ENCODE measurements at places on chromosomes 7 and 10. TPM values are rescaled to one million over a fixed set of nuclear protein-coding genes. Genes with fewer than 3 reads are reported as not detected.

The SDK1 gene
- 8.2 TPM for total RNA-seq

DNA sequence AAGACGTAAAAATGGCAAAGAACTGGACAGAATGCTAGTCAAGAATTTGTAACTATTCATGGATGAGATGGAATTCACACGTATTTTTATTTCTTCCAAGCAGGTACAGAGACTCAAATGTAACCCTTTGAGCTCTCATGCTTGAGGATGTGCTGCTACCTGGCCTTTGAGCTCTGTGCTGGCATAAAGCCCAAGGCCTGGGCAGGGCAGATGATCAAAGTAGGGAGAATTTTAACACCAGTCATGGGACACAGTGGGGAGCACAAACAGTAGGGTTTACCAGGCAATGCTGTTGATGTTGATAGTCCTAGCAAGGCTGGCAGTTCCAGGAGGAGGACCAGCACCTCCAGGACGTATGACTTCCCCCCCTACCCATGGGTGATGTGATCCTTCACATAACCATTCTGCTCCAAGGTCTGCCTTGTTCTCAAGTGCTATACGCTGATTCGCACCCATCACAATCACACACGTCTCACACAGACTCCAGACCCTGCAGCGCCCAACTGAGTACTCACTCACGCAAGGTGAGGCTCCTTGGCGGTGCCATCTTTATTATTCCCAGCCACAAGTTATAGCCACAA is 48.6 kb upstream of the DLG5 start:
- no peak for DNase-seq

The CYP3A5 gene
- 17.5 TPM for total RNA-seq

GRCh38 chr7:77684030-77684429 is 12.2 kb upstream of the RSBN1L start:
- DNase-seq: peak; percentile 78

DNA sequence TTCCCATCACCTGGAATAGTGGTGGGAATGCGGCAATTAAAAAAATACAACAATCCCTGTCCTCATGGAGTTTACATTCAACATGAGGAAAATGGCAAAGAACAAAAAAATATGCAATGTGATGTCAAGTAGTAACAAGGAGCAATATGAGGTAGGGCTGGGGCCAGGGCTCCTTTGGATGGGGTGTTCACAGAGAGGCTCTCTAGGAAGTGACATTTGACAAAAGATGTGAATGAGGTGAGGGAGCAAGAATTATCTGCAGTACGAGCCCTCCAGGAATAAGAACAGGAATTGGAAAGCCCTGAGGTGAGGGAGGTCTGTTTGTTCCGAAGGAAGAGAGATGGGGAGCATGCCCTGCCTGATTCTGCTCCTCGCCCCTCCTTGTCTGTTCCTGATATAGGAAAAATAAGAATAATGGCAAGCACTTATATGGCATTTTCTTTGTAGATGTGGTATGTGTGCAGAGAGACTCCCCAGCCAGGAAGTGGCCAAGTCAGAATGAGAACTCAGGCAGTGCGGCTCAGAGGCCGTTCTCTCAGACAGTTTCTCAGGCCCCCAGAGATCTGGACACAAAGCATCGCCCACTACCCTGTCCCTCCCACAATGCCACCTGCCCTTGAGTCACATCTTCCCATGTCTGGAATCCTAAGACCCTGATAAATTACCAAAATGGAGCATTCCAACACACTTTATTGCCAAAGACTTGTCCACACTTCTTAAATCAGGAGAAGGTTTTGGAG is 105.6 kb downstream of the APBB1IP start:
- DNase-seq: no peak

The EPO gene
- total RNA-seq: not detected

DNA sequence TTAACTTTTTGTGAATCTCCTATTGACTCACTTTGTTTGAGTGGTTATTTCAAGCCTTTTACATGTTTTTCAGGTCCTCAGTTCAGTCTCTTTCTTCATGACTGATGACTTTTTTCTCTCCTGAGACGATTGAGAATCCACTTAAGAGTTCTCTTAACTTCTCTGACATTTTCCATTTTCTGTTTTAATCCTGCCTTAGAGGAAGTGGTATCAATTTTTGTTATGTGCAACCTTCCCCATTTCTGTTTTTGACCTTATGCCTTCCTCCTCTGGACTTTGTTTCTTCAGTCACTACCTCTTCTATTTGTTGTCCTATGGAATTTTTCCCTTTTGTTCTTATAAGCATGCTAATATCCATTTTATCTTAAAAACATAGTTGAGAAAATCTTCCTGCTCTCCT is 2.4 kb downstream of the PSMC2 start:
- no peak for DNase-seq

GRCh38 chr10:5508161-5508604 is 8.8 kb upstream of the CALML5 start:
- DNase-seq: no peak

- DNase-seq: no peak
Observed at GRCh38 chr10:82914655-82915136, 1039.7 kb downstream of the NRG3 start.

The FEZF1 gene
- total RNA-seq: not detected

DNA sequence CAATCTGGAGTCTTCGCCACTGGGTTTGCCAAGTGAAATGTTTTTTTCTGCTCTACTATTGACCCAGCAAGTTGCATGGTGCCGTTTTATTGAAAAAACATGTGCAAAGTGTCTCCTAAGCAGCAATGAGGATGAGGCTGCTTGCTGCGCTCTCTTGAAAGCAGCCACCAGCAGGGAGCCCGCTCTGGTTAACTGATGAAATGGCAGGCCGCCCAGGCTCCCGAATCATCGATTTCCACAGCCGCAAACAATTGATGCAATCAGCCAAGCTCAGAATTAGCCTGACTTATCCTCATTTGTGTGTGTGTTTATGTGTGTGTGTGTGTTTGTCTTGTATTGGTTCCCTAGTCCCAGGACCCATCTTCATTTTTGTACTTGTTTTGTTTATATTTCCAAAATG is 22.2 kb upstream of the LYZL1 start:
- no peak for DNase-seq

The RBP3 gene
- not detected for total RNA-seq

The EVX1 gene
- not detected for total RNA-seq

DNA sequence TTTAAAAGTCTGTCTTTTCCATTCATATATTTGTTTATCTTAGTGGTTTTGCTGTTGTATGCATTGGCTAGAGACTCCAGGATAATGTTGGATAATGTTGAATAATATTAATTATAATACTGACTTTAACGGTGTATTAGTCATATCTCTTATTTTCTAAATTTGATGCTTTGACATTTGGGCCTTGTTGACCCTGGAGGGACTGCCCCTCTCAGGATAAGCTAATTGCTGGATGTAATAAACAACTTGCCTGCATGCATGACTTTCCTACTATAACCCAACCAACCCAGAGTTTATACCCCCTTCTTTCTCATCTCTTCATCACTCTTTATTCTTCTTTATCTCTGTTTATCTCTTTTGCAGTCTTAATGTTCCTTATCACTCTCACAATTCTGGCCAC is 90.9 kb upstream of the ABI1 start:
- no peak for DNase-seq

GRCh38 chr7:3200504-3200903 is 100.5 kb upstream of the SDK1 start:
- no peak for DNase-seq

The OGDHL gene
- total RNA-seq: not detected

The HOXA1 gene
- total RNA-seq: 1.8 TPM

DNA sequence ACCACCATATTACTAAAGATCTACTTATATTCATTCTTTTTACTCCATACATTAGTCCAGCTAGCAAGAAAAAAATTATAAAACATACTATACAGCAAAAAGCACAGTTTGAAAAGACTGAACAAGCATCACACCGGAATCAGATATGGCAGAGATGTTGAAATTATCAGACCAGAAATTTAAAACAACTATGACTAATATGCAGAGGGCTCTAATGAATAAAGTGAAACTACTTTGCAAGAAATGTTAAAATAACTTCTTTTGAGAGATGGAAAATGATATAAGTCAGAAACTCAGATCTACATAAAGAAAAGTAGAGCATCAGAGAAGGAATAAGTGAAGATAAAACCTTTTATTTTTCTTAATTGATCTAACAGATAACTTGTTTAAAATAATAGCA is 50.9 kb downstream of the SGCE start:
- DNase-seq: no peak

GRCh38 chr10:94402204-94402842 is at the start of gene TBC1D12:
Gene TBC1D12, plus strand, starts transcription at chr10:94402541. Its CDS starts 73 bp downstream, at chr10:94402614.
- peak; percentile 83 for DNase-seq

- no peak for DNase-seq
Observed at GRCh38 chr10:88598055-88598454, 11.5 kb downstream of the LIPJ start.

DNA sequence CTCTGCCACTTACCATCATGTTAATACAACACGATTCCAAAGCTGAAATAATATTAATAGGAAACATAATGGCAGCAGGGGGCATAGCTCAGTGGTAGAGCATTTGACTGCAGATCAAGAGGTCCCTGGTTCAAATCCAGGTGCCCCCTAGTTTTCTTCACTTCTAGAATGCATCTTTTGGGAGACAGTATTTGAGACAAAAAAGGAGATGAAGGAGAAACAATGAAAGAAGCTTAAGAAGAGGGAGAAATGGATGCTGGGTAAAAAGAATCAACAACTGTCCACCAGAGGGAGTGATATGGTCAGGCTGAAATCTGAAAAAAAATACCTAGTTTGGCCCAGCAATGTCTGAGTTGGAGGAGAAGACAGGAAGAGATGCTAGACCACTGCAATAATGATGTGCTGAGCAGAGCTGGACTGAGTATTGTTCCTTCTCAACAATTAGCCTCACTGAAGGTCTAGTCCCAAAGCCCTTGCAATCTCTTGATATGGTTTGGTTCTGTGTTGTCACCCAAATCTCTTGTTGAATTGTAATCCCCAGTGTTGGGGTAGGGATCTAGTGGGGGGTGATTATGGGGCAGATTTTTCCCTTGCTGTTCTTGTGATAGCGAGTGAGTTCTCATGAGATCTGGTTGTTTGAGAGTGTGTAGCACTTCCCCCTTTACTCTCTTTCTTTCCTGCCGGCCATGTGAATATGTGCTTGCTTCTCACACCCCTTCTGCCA is 48.3 kb downstream of the ZNF783 start:
- DNase-seq: no peak

- no peak for DNase-seq
Observed at GRCh38 chr10:90856964-90857634, 740 bp downstream of the HTR7 start.

DNA sequence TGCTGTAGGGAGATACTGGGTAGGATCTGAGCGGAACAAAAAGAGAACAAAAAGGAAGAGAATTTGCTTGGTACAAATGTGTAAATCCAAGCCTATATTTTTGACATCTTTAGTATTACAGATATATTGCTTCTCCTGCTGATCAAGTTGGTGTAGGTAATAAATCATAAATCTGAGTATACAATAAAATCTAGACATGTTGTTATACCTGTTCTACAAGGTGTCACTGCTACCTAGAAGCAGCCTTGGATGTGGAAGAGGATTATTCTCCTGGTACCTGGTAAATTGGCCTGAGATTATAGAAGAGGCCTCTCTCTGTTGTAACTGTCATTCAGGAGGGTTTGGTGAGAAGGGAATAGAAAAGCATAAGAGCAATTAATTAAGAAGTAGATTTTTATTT is 89.9 kb upstream of the LSM8 start:
- no peak for DNase-seq

The CDHR3 gene
- 8.0 TPM for total RNA-seq

The ST8SIA6 gene
- total RNA-seq: 4.2 TPM

GRCh38 chr10:109953766-109954165 is 30.5 kb upstream of the XPNPEP1 start:
- DNase-seq: no peak

DNA sequence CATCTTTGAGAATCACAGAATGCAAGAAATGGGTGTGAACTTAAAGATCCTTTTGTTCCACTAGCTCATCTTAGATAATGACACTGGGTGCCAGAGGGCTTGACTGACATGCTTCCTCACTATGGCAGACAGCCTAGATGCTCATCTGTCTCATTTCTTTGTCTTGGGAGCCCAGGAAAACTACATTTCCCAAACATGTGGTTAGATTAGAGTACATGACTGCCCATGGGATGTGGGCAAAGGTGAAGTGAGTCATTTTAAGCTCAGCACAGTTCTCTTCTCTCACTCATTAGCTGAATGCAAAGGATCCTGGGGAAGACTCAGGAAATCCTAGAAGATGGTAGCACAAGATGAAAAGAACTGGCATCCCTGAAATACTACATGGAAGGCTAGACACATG is 32.5 kb upstream of the TBX20 start:
- DNase-seq: no peak

The TUBAL3 gene
- total RNA-seq: not detected

DNA sequence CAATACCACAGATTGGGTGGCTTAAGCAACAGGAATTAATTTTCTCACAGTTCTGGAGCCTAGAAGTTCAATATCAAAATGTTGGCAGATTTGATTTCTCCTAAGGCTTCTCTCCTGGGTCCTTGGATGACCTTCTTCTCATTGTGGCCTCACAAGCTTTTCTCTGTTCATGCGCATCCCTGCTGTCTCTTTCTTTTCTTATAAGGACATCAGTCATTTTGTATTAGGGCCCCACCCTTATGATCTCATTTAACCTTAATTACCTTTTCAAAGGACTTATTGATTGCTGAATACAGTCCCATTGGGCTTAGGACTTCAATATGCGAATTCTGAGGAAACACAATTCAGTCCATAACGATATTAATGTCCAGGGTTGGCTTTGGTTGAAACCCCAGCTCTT is 285.4 kb downstream of the HDAC9 start:
- DNase-seq: no peak

The ITIH5 gene
- 20.7 TPM for total RNA-seq

DNA sequence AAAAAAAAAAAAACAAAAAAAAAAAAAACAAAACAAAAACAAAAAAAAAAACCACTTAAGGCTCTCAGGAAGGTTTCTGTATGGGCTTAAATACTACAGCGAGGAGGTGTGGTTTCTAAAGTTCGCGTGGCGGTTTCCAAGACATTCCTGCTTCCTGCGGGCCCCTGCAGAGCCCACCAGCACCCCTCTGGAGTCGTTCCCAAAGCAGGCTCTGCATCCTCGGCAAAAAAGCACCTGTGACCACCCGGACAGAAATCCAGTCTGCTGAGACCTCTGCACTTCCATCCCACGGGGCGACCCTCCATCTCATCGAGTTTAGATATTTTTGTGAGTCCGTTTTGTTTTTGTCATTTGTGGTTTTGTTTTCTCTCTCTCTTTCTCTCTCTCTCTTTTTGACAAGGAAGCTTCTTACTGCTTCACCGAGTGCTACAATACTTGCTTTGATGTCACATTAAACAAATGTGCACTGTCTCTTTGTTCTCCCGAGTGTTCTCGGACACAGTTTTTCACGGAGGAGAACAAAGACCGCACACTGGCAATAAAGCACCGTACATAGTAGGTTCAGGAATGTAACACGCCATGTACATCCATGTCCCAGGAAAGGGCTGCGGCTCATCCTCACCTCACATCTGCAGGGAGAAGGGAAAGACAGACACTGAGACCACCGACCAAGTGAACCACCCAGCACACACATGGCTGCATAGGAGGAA is 21.5 kb downstream of the PDGFA start:
- DNase-seq: no peak

GRCh38 chr7:131250331-131250730 is 77.3 kb upstream of the MKLN1 start:
- DNase-seq: no peak

Data from tibial nerve (tissue), 4 donors.